ENCODE measurements at places on chromosomes 11 and 22.

DNA sequence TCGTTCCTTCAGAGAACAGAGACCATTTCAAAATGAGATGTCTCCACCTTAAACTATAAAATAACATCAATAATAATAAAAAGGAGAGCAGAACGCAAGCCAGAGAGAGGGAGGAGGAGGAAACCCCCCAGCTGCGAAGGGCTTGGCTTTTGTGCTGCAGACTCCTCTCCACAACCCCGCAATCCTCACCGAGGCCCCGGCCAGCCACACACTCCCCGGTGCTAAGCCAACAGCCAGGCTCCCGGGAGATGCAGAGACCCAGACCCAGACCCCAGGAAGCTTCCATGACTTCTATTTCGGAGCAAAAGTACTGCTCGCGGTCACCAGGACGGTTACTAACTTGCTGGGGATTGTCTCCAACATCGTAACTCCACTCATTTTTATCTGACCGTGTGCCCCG lies 10.6 kb downstream of the PHF21B start:
- no peak for DNase-seq

- no peak for DNase-seq
These were observed 14.9 kb upstream of the PVALB start for GRCh38 chr22:36831717-36832116.

- no peak for DNase-seq
These were observed 549.1 kb downstream of the MN1 start for GRCh38 chr22:27252282-27253049.

DNA sequence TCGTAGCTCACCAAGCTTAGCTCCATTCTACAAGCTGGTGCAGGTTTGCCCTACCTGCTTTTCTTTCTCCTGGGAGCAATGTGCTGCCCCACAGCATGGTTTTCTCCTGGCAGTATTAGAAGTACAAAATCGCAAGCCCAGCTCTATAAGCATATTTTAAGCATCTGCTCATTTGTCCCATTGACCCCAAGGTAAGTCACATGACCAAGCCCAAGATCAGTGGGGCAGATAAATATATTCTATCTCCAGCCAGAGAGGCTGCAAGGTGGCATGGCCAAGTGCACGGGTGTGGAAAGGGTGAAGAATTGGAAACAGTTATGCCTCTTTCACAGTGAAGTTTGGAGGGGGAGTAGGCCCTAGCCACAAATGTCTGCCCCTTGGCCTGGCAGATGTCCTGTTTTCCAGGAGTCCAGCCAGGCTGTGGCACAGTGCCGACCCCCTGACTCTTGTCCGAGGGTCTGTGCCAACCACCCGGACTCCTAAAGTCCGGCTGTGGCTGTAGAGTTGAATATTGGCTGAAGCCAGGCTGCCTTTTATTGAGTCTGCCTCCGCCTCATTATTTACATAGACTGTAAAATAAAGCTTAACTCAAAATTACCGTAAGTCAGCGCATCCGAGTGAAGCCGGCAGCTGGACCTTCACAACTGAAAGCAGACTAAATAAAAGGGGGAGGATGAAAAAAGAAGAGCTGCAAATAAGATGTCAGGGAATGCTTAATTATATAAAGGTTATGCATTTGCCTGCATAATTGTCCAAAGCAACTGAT lies 165.7 kb downstream of the COMMD9 start:
- no peak for DNase-seq

DNA sequence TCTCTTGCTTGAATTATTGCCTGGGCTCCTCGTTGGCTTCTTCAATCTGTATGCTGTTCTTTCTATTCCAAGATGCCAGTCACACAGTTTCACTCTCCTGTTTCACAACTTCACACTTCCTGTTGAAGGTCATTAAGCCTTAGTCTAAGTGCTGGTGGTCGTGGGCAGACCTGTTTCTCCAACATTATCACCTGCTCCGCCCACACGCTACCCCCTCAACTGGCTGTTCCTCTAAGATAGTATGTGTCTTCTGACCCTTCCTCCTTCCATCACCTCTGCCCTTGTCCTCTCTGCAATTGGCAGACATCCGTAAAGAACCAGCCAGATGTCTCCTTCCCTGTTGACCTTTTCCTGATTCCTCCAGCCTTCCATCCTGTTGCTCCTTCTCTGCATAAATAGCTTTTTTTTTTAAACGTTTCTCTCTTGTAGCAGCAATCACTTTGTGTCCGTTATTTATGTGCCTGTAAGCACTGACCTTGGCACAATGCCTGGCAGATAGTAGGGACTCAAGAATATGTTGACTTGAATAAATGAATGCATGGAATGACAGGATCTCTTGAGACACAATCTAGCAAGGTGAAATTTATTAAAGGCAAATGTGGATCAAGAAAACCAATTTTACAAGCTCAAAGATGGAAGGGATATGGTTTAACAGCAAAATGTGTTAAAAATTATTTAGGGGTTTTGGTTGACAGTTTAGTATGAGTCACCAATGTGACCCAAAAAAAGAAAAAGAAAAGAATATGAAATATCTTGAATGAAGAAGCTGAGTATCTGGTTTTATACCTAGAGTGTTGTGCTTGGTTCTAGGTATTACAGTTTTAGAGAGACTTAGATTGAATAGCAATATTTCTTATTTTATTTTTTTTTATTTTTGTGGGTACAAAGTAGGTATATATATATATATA lies 12.6 kb downstream of the DIXDC1 start:
- DNase-seq = no peak

DNA sequence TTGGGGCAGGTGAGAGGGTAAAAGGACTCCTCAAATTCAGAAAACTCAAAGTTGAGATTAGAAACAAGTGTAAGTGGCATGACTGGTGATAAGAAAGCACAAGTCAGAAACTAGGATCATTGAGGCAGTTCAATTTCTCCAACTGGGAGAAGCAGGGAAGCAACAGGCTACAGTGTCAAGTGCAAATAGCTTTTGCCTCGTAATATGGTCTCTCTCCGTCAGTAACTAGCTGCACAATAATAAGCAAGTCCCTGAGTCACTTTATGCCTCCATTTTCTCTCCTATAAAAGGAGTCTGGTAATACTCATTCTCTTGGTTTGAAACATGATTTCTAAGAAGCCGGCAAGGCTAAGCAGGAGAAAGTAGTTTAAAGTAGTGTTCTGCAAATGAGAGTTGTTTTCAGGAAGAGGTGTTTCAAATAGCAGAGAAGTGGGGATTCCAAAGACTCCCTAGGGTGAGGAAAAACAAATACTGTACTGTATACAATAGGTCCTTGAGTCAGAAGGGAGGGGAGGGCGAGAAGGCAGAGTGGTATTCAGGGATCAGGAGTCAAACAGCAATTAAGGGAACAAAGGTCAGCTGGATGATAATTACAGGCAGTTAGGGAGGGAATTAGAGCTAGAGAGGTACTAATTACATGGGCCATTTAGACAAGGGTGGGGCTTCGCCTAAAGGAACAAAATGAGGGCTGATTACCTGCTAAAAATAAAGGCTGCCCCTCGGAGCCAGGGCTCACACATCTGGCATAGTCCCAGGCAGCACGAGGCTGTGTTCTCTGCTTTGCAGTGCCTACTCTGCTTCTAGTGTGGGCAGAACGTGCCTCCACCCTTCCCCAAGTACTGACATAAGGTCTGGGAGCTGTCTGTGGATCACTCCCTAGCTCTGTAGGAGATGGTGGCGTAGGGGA lies 96.0 kb upstream of the BDNF start:
- no peak for DNase-seq

- no peak for DNase-seq
These were observed 269.9 kb upstream of the SORL1-AS1 start for GRCh38 chr11:121722431-121723245.
